ENCODE measurements at places on chromosomes 2 and 18. TPM values are rescaled to one million over a fixed set of nuclear protein-coding genes. Genes with fewer than 3 reads are reported as not detected.

PLEKHH2 gene
- total RNA-seq: 2.4 TPM

ASTL gene
- total RNA-seq: 0.17 TPM

DNA sequence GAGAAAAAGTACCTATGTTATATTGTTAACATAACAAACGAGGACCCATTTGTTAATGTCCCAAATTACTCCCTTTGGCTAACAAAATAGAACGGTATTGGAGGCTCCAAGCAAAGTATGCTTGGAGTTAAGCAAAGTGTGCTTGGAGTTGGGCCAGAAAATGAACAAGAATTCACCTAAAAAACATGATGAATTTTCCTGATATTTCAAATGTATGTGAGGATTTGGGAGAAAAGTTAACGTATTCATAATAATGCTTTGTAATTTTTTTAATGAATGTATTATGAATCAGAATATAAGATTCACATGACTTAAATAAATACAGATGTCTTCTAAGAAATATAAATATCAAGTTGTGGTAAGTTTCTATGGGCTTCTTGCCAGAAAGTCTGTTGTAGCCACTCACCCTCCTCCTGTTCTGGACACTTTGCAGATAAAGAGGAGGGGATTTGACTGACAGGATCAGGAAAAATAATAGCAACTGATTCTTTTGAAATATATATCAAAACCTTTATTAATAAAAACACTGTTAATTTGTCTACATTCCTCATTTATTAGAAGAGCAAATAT lies 423.7 kb upstream of the MMADHC start:
- DNase-seq: no peak

DNA sequence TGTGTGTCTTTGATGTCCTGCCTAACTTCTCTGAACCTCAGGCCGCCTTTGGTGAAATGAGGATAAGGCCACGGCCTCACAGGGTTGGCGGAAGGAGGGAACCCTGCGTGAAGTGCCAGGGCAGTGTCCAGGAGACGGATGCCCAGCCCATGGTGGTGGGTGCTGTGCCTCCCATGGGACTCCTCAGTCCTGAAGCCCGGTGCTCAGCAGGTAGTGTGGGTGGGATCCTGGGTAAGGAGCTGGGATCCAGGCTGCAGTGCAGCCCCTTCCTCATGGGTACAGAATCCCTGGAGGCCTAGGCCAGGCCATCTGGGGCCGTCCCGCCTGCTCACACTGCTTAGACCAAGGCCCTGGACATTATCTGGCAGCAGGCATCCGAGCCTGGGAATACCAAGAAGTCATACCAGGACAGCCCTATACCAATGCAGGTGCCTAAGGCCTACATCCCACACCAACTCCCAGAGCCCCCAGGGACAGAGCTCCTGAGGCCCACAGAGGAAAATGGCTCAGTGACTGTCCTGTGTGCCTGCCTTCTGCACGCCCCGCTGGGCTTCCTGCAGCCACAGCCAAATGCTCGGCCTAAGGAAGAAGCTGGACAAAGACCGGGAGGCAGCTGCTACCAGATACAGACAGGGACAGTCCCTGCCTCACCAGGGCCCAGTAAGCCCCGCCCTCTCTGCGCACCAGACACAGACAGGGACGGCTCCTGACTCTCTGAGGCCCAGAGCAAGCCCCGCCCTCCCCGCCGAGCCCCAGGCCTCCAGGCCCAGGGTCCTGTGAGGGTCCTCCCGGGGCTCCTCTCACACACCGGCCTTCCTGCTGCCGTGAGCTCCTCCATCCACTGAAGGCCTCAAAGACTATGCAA lies 78.0 kb downstream of the NDUFA10 start:
- no peak for DNase-seq

- no peak for DNase-seq
Measured at GRCh38 chr18:12010187-12010802, 29.0 kb downstream of the IMPA2 start.

DNA sequence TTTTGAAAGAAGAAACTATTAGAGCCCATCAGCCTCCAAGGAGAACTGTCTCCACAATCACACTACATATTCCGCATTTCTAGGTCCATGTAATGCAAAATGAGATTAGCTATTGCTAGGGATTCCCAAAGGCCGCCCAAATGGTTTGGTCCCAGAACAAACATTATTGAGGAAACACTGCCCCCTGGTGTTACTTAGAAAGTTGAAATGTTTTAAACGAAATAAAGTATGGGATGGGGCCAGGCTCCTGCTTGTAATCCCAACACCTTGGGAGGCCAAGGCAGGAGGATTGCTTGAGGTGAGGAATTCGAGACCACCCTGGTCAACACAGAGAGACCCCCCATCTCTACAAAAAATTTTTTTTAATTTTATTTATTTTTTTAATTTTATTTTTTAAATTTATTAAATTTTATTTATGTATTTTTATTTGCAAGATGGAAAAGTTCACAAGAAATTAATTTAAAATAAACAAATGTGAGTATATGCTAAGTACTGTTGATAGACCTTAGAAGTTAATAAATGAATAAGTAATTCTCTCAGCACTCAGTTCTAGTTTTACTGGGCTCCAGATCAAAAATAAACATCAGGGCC lies 5.5 kb downstream of the NHEJ1 start:
- peak; percentile 78 for DNase-seq
